ENCODE measurements at places on chromosomes 1 and 21.

DNA sequence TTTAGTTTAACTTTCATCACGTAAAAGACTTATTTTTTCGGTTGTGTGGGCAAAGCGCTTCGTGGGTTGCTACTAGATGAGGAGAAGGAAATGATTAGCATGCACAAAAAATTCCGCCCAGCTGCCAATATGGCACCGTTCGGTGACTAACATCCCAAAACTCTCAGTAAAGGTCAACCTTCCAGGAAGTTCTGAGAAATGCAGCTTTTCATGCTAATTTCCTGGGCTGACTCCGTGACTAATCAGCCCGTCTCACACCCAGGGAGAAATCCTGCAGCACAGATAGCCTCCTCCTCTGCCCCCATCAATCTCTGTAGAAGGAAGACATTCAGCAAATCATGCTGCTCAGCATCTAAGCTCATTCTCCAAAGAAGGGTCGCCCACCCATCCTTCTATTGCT lies 34.1 kb downstream of the TMCO4 start:
- DNase-seq = no peak

DNA sequence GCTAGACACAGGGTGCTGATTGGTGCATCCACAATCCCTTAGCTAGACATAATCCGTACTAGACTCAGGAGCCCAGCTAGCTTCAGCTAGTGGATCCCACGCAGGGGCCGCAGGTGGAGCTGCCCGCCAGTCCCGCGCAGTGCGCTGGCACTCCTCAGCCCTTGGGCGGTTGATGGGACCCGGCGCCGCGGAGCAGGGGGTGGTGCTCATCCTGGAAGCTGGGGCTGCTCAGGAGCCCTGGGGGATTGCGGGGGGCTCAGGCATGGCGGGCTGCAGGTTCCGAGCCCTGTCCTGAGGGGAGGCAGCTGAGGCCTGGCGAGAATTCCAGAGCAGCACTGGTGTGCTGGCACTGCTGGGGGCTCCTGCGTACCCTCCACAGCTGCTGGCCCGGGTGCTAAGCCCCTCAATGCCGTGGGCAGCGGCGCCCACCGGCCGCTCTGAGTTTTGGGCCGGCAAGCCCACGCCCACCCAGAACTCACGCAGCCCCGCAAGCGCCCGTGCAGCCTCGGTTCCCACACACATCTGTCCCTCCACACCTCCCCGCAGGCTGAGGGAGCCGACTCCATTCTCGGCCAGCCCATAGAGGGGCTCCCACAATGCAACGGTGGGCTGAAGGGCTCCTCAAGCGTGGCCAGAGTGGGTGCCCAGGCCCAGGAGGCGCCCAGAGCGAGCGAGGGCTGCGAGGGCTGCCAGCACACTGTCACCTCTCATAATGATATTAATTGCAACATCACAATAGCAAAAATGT lies 87.4 kb downstream of the CRB1 start:
- DNase-seq = no peak

- no peak for DNase-seq
Measured at GRCh38 chr1:178238722-178239510, 145.0 kb downstream of the RASAL2 start.

DNA sequence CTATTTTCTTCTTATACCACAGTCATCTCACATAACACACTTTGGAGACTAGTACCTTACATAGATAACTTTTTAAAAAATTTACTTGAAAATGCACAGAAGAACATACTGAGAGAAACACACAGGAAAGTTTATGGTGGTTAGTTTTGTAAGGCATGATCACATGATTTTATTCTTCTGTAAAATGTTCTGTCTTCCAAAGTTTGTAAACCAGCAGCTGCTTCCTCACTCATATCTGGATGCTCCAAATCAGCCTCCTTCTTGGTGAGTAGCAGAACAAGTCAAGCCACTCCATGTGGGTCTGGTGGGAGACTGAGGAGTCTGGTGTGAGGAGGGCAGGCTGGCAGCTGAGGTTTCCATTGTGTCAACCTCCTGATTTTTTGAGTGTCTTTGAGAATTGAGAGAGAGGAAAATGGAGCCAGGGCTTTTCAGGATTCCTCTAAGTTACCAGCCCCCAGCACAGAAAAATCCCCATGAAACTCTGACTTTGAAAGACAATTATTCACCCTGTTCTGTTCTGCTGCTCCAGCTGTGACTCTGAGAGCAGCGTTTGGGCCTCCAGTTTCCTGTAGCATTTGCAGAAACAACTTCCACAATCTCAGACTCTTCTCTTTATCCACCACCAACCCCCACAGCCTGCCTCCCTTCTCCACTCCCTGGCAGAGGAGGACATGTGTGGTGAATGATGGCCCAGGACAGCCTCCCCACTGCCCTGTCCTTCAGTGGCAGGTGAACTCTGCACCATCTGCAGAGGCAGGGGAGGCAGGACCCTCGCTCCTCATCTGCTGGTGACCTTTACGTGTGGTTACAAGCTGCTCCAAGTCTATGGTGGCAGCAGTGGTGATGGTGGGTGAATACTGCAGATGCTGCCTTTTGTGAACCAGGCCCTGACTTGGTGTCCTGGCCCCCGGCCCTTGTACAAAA lies 82.3 kb downstream of the FCRL5 start:
- no peak for DNase-seq

DNA sequence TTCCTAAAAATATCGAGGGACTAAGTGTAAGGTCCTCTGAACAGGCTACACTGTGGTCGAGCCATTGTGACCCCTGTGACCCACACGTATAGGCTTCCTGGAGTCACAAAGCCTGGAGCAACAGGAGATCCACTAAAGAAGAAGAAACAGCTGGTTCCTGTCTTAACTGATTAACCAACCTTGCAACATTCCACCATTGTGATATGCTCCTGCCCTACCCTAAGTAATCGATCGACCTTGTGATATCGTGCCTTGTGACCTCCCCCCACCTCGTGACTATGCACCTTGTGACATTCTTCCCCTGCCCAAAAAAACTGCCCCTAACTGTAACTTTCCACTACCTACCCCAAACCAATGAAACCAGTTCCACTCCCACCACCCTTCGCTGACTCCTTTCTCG lies 304.6 kb upstream of the FAM78B start:
- DNase-seq = no peak

All from CD4-positive, alpha-beta T cell (primary cell).